ENCODE measurements at places on chromosomes 3 and 15.

- DNase-seq: no peak
These were observed 19.3 kb downstream of the ARHGAP31 start for GRCh38 chr3:119313461-119313860.

DNA sequence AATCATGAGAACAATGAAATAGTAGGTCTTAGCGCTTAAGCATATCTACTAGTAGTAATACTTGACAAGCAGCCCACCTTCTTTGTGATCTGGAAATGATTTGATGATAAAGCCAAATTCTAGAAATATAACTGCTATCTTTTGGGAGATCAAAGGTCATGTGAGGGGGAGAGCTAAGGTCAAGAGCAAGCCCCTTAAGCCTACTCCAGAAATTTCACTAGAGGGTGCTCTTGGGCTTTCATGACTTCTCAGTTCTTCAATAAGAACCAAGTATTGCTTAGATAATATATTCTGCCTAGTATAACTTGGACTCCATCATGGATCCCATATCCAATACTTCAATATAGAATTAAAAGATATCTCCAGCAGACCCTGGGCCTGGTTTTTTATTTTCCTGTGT lies 319.6 kb downstream of the ZBTB20 start:
- DNase-seq: peak; percentile 14

DNA sequence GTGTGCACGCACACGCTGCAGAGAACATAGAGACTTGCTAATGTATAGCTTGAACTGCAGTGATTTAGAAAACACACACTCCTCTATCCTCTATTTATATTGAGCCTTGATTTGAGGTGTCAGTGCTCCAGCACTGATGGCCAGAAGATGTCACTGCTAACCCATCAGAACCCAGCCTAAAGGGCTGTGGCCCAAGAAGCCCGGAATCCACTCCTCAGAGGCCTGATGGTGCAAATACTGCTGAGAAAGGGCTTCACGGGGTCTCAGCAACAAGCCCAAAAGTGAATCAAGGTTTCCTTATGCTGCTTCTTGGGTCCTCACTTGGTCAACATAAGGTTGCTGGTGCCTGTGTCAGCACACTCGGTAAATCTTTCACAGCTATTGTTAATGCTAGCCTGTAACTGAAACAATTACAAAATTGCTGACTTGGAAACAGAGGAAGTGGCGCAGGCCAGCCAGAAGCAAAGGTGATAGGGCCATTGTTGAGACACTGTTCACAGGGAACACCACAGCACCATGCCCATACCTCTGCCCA lies 60.3 kb downstream of the HEG1 start:
- no peak for DNase-seq

- no peak for DNase-seq
These were observed 1026.2 kb upstream of the NR2F2 start for GRCh38 chr15:95304151-95304946.

DNA sequence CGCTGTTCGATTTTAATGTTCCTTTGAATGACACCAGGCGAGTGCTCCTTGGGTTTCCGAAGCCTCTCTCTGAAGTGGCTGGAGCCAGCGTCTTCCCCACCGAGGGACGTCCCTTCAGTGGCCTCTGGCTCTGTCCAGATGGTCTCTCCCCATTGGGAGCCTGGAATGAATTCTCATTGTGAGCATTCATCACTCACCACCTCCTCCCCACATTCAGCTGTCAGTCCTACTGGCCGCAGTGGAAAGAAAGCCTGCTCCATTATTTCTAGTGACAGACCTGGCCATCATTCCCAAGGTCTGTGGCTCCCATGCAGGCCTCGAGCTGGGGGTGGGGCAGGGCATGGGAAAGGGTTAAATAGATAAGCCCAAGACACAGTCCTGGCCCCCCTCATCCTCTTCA lies 35.2 kb downstream of the ZNF710 start:
- DNase-seq: no peak

- DNase-seq: no peak
These were observed 44.4 kb upstream of the SSR3 start for GRCh38 chr3:156599089-156599874.

GRCh38 chr3:127170814-127171213 lies 22.1 kb upstream of the PRR23E start:
- no peak for DNase-seq

- no peak for DNase-seq
These were observed 30.1 kb downstream of the SCG5 start for GRCh38 chr15:32671339-32672325.

GRCh38 chr15:74826364-74826819 lies at the start of gene CPLX3:
Gene CPLX3, plus strand, starts transcription at chr15:74826627. Its CDS starts 77 bp downstream, at chr15:74826704.
- DNase-seq: no peak
